Activated CD8-positive, alpha-beta memory T cell treated with anti-CD3 and anti-CD28 coated beads for 1 hour (primary cell): ENCODE measurements at places on chromosomes 4 and X.

- no peak for DNase-seq
These were observed 4.6 kb upstream of the MAD2L1 start for GRCh38 chr4:120071192-120071795.

DNA sequence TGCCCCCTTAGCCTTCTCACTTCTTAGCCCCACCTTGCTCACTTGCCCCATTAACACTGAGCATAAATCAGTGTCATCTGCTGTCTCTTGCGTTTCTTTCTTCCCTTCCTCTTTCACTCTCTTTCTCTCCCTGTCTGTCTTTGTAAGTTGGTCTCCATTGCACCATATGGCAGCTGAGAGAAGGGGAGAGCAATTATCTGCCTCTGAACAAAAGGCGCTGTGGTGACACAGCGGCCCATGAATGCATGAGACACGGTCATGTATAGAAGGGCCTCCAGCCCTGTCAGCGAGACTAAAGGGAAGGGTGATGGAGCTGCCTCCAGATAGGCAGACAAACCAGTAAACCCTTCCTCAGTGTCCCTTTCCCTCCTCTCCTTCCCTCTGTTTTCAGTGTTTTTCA is 88.8 kb upstream of the PCDH18 start:
- no peak for DNase-seq

DNA sequence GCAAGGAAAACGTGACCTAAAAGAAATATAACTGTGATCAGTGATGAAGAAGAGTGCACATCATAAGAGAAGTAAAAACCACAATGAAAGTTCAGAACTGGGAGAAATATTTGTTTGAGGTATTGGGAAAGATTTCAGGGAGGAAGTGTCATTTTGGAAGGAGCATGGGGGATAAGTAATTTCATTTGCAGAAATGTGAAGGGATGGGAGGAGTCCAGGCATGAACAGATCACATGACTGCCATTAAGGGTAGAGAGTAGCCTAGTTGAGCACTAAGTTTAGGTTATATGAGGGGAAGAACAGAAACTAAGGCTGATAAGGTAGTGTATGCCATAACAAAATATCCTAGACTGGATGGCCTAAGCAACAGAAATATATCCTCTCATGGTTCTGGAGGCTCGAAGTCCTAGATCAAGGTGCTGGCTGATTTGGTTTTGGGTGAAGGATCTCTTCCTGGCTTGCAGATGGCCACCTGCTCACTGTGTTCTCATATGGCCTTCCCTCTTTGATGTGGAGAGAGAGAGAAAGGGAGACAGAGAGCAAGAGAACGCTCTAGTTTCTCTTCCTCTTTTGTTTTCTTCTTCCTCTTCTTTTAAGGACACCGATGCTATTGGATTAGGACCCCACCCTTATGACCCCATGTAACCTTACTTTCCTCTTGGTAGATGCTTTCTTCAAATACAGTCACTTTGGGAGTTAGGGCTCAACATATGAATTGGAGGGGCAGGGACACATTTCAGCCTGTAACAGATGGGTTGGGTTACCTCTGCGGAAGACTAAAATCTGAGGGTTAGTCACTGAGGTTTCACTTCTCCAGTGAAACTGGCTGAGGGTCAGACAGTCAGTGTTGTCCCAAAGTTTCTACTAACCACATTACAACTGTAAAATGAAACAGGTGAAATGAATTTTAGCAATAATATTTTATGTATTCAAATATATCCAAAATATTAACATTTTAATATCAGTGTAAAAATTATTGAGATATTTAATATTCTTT is 77.9 kb downstream of the EGF start:
- no peak for DNase-seq

- no peak for DNase-seq
These were observed 124.3 kb downstream of the ADGRA3 start for GRCh38 chr4:22391551-22391950.

DNA sequence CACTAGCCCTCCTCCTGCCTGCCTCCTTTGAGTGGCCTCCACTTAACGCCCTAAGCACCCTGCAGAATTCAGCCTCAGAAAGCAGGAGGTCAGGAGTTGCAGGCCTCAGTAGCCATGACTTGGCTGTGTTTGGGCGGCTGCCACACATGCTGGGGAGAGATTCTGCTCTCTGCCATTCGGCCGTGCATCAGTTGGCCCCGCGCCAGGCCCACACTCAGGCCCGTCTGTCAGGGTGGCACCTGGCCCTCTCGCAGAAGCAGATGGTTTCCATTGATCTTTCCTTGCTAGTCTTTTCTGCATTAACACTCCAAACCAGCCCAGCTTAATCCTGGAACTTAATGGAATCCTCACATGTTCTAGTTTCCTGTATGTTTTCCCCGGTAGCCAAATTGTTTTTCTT is 30.7 kb upstream of the ATP6AP2 start:
- DNase-seq = no peak

GRCh38 chr4:165553221-165553810 is 174.5 kb downstream of the CPE start:
- no peak for DNase-seq

DNA sequence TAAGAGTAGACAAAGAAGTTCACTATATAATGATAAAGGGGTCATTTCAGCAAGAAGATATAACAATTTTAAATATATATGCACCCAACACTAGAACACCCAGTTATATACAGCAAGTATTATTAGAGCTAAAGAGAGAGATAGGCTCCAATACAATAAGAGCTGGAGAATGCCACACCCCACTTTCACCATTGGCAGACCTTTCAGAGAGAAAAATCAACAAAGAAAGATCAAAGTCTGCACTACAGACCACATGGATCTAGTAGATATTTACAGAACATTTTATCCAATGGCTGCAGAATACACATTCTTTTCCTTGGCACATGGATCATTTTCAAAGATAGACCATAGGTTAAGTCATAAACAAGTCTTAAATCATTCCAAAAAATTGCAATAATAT is 479.7 kb upstream of the DIAPH2 start:
- DNase-seq = no peak

DNA sequence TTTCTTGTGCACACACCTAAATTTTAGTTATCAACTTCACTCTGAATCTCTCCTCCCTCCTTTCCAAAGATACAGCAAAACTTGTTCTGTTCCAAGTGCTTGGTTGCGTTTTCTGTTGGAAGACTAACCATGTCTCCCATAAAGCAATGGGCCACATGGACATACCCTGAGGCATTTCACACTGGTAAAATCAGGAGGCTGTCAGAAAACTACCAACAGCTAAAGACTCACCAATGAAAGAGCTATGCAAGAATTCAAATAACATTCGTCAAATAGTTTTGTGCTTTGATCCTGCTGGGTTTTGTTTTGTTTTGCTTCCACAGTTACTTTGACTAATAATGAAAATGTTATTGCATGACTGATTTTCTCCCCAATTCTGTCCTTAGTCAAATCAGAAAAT is 46.0 kb downstream of the PHEX start:
- no peak for DNase-seq

GRCh38 chr4:16384576-16384975 is 158.3 kb upstream of the TAPT1 start:
- no peak for DNase-seq

GRCh38 chr4:168551945-168552695 is 55.3 kb downstream of the PALLD start:
- DNase-seq = no peak

DNA sequence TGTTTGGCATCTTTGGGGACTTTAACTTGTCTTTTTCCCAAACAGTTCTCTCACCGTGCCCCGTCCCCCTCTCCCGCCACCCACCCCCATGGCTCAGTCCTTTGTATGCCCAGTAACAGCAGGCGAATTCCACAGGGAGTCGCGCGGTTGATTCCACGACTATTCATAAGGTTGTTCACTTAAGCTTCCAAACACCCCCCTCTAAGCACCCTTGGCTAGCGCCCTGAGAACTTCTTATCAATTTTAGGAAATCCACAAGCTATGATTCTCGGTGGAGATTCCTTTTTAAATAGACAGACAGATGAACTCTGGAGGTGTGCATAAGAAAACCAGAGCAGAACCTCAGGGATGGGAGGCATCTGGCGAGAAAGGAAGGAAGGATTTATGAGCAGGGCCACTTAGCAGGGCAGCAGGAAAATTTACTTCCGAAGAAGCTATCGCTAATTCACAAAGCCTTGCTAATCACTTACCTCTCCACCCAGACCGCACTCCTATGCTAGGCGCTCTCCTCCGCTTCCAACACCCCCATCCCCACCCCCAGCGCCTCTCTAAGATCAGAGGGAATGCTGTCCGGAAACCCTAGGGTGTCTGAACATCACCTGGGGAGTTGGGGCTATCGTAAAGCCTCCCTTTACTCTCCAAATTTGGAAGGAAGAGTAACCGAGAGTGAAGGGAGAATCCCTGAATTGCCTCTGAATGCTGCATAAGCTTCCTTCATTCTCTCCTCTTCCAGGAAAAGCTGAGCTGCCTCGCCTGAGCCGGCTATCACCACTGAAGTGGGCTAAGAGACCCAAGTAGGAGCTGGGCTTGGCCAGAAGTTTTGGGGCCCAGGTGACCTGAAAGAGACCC is 1.7 kb downstream of the UNC5C start:
- DNase-seq = no peak

DNA sequence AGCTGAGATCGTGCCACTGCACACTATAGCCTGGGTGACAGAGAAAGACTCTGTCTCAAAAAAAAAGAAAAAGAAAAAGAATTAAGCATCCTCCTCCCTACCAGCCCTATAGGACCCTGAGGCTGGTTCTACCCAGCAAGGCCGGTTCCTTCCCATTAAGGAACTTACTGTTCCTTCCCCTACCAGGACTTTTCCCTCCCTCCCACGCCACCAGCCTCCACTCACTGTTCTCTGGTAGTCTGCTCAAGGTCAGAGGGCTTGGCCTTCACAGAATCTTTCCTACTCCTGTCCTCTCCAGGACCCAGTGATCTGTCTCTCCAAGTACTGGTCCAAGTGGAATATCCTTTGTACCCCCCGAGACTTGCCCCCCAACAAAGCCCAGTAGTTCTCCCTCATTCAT is 1.4 kb downstream of the GRIPAP1 start:
- no peak for DNase-seq

- DNase-seq = no peak
These were observed 60.9 kb downstream of the SOWAHB start for GRCh38 chr4:76836860-76837562.

DNA sequence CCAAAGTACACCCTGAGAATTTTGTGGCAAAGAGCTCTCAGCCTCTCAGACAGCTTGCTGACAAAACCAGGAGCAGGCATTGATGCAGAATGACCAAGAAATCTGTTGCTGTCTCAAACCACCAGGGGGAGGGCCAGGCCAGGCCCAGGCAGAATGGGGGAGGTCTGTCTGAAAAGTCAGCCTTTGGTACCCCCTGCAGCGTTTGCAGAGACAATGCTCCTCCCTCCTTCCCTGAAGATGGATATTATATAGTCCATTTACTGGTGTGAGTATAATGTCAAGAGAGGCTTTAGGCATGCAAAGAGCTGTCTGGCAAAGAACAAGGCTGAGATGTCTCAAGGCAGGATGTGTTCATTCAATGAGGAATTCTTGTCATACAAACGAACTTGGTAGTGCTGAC is 52.9 kb upstream of the TRPC5OS start:
- DNase-seq = no peak

DNA sequence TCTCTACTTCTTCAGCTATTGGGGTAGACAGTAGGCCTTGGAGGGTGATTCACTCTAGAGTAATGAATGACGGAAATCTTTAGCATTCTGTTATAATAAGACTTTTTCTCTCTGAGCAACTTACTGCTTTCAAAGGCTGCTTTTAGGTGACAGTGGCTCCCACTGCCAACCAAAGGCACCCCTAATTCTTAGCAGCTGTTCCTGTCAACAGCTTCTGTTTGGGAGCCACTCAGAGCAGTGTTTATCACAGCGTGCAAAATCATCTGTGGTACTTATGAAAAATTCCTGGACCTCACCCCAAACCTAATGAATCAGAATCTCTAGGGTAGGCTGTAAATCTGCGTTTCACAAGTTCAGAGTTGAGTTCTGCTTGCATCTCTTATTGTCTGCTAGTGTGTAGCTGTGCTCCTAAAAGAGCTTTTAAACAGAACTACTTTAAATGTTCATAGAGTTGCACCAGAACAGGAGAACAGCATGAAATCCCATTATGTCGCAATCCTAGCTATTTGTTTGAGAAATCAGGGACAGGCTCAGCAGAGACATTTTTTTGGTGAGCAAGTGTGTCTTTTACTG is 52.8 kb upstream of the POU4F2 start:
- no peak for DNase-seq

DNA sequence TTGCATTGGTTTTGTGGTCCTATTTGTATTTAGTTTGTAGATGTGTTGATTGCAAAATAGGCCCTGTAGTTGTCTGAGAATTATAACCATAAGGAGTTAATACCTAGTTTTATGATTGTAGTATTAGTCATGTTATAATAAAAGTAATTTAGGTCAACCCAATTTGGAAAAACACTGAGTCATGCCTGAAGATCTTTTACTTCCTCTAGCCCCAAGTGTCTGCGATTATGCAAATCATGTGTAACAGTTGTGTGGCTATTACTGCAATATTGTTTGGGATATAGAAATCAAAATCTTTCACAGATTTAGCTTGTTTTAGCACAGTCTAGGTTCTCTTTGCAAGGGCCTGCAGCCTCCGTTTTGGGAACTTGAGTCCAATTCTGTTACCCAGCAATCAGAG is 12.6 kb downstream of the SRD5A3 start:
- DNase-seq = no peak

DNA sequence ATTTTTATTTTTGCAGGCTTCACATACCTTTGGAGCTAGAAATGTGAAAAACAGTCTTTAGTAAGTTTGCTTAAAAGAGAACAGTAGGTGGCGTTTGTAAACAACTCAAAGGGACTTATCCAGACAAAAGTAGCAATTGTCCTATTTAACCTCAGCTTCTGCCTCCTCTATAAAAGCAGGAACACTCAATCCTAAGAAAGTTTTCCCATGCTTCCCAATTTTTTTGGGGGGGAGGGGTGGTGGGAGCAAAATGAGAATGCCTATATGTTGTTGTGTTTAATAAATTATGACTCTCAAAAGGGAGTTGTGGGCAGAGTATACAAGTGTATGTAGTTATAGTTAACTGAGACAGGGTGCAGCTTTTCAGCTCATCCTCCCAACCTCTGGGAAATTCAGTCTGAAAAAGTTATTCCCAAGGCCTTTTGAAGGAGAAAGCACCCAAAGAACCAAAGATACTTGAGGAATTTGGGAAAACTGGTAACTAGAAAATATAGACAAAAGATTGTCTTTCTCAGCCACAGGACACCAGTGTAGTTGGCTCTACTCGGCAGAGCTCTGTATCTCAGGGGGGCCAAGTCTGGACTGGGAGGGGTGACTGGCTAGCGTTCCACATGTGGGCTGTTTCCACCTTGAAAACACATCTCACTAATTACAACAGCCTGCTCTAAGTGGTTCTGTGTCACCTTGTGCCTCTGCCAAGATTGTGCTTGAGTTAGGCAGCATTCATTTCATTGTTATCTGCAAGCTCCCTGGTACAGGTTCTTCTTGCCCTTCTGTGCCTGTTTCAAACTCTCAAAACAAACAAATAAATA is 2.8 kb downstream of the SFRP2 start:
- no peak for DNase-seq

DNA sequence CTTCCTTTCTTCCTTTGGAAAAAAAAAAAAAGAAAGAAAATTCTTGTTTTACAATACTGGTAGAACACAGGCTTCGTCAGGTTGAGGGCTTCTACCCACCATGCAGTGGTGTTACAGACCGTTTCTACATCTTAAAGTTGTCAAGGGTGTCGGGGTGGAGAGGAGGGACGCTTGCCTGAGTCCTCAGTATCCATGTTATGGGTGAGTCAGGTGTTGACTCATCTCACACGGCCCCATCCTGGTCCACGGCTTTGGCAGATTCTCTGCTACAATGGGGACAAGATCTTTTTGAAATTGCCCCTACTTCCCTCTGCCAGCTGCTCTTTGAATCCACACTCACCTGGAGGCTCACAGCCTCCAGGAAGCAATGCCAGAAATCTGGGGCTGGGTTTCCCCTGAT is 310.3 kb upstream of the ZFP42 start:
- no peak for DNase-seq
